ENCODE measurements at places on chromosomes 7 and 10.

GRCh38 chr7:91634485-91635177 lies 245.9 kb downstream of the MTERF1 start:
- DNase-seq, result no peak

GRCh38 chr10:116490028-116490662 lies 55.6 kb upstream of the PNLIP start:
- DNase-seq, result no peak

DNA sequence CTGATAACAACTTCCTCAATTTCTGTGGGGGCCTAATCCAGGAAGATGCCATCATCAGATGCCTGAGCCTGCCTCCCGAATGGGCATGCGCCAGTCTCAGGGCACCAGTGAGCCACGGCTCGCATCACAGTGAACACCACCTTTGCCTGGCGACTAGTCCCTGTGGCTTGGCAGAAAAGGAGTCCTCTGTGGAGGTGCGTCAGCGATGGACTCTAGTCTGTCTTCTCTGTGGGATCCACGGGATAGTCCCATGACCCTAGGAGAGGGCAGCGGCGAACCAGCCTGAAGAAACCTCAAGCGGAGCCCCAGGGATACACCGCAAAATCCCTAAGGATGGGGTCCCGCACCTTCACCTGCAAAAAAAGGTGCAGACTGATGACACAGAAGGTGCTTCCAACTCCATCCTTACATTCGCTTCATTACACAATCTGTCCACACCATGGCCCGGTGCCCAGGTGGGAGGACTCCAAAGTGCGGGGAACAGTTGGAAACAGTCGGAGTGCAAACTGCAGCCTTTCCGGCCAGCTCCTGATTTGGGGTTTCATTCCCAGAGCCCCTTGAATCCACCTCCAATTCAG lies 35.1 kb upstream of the ZNF273 start:
- no peak for DNase-seq

GRCh38 chr7:144474800-144475615 lies 71.5 kb upstream of the NOBOX start:
- DNase-seq, result no peak

DNA sequence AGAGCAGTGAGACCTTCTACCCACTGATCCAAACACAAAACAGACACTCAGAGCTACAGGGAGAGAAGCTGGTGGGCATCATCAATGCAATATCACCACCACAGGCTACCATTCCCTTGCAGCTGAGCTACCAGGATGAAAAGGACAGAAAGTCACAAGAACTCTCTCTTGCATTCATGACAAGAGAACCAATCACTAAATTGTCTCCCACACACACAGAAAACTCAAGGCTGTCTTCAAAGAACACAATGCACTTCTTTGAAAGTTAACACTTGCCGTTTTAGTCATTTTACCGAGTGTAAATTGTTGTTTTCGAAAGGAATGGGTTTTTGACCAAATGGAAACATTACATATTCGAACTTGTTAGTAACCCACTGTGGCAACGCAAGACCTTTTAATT lies 626.6 kb downstream of the SORCS1 start:
- DNase-seq, result no peak

DNA sequence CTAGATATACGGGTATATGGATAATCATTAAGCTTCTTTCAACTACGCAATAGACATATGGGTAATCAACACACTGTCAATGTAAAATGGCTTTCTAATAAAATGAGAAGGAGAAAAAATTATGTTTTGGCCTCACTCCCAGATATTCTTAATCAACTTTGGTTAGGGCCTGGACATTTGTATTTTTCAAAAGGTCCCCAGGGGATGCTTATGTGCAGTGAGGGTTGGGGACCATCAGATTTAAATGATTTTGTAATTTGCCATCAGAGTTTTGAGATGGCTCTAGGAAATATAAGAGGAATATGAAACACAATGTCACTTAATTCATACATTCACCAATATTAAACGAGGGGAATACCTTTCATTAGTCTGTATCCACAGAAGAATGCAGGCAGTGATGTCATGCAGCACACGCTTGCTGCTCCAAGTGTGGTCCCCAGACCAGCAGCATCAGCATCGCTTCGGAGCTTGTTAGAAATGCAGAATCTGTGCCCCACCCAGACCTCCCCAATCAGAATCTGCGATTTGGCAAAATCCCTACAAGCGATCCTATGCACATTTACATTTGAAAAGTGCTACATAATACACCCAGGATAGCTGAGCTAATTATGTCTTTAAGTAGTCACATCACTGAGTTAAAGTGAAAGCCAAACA lies 75.1 kb downstream of the INHBA start:
- no peak for DNase-seq

GRCh38 chr10:110860576-110861241 lies 11.0 kb upstream of the PDCD4 start:
- DNase-seq, result no peak

GRCh38 chr7:122485856-122486255 lies 181.3 kb upstream of the FEZF1 start:
- no peak for DNase-seq

GRCh38 chr7:108045154-108045553 lies 42.2 kb upstream of the LAMB1 start:
- DNase-seq, result no peak

DNA sequence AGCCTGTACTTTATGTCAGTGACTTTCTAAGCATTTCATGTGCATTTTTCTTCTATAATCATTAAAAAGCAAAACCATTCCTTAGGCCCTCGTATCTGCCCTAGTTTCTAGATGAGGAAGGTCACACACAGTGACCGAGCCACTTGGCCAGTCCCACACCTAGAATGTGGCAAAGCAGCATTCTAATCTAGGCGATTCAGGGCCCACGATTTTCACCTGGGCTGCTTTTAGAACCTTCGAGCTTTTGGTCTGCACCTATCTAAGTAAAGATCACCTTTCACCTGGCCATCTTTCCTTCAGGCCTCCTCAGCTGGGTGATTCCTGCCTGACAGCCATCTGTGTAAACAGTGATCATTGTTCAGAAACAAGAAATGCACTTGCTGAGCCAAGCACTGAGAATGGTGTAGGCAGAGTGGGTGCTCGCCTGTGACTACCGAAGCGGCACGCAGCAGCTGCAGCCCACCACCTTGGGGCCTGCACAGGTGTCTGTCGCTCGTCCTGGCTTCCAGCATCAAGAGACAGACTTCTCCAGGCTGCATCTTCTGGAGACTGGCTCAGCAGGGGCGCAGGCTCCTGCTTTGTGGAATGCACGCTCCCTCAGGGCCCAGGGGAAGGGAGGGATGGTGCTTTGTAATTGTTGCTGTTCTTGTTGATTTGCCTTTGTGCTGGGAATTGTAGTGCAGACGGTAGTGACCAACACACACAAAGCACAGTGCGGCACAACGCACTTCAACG lies 149.0 kb upstream of the INSYN2A start:
- DNase-seq, result no peak

DNA sequence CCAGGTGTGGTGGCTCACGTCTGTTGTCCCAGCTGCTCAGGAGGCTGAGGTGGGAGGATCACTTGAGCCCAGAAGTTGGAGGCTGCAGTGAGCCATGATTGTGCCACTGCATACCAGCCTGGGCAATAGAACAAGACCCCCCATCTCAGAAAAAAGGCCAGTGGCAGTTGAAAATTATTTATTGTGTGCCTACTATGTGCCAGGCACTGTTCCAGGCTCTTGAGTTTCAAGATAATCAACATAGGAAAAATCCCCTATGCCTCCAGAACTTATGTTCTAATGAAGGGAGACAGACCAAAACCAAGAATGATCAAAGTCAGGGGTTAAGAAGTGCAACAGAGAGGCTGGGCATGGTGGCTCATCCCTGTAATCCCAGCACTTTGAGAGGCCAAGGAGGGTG lies 42.4 kb upstream of the LMTK2 start:
- no peak for DNase-seq

DNA sequence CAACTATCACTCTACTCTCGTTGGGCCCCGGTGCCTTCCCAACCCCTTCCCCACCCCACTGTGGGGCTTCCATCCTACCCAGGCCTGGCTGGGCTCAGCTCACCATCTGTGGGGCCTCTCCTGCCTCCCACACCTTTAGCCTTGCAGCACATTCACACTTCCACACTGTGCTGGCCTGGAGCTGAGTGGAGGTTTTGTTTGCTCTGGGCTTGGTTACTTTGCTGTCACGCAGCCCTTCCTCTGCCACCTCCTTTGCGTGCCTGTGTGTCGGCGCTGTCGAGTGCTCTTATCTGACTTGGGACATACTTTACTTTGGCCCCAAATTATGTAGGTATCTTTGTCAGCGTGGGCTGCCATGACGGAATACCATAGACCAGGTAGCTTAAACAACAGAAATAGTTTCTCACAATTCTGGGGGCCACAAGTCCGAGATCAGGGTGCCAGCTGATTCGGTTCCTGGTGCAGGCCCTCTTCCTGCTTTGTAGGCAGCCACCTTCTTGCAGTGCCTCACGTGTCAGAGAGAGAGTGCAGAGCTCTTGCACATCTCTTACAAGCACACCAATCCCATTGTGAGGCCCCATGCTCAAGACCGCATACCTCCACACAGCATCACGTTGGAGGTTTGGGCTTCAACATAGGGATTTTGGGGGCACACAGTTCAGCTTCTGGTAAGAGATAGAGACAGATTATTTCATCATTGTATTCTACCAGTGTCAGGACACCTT lies 89.0 kb downstream of the CUL1 start:
- DNase-seq, result no peak

DNA sequence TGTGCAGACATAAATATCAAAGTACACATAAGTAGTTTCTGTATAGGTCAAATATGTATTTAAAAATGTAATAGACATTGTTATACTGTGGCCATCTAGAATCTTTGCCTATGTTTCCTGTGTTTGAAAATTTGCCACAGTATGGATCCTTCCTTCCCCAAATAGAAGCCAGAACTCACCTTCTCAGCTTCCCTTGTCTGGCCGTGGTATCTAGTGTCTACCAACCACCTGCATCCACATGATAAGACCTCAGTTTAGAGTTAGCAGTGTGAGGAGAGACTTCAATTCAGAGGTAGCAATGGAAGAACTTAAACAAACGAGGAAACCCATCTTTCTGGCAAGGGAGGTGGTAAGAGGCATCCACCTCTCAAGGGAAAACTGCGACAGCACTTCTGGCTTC lies 4.9 kb downstream of the TRDMT1 start:
- DNase-seq, result no peak

GRCh38 chr7:140677496-140677895 lies 4.8 kb downstream of the ADCK2 start:
- no peak for DNase-seq

DNA sequence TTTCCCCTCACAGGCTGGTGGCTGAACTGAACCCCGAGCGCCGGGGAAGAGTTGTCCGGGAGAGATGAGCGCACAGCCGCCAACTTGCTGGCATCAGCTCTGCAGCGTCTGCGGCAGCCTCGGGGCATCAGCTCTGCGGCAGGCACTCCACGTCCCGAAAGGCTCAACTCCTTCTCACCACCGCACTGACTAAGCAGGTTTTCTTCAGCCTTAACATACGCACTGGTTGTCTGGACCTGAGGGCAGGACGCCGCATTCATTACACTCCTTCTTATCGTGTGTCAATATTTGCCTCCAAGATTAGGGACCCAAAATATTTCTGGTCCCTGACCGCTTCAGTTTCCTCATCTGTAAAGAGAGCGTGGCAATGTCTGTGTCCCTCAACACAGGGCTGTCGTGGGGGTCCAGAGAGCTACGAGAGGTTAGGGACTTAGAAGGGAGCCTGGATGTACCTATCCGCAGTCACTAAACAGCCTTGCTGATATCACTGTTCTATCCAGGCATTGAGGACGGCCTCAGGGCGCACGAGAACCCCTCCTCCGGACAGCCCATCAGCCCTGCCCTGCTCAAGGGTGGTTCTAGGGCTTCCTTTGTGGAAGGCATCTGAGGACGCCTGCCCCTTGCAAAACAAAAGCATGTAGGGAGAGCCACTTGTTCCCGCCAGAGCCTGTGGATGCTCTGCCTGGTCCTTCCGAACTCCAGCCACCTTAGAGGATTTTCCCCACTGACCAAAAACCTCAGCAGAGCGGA lies 42.8 kb upstream of the FIGNL1 start:
- DNase-seq, result no peak

GRCh38 chr10:68826764-68827591 lies at the start of gene STOX1:
Gene STOX1, plus strand, starts transcription at chr10:68827531. Its CDS starts 93 bp downstream, at chr10:68827624.
- peak; percentile 33 for DNase-seq

DNA sequence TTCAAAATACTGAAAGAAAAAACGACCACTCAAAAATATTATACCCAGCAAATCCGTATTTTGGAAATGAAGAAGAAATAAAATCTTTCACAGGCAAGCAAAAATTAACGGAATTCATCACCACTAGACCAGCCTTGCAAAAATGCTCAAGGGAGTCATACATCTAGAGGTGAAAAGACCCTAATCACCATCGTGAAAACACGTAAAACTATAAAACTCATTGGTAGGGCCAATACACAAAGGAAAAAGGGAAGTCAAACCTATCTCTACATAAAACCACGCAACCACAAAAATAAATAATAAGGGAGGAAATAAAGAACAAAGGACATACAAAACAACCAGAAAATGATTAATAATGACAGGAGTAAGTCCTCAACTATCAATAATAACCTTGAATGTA lies 6.6 kb upstream of the AKR1B1 start:
- DNase-seq, result no peak
